ENCODE measurements at places on chromosomes 7 and 10. TPM values are rescaled to one million over a fixed set of nuclear protein-coding genes. Genes with fewer than 3 reads are reported as not detected.
A peak's percentile ranks its signal among the peaks of the same experiment; 100 is the strongest.

- DNase-seq: no peak
Observed at GRCh38 chr10:112532189-112532588, 85.2 kb downstream of the VTI1A start.

DNA sequence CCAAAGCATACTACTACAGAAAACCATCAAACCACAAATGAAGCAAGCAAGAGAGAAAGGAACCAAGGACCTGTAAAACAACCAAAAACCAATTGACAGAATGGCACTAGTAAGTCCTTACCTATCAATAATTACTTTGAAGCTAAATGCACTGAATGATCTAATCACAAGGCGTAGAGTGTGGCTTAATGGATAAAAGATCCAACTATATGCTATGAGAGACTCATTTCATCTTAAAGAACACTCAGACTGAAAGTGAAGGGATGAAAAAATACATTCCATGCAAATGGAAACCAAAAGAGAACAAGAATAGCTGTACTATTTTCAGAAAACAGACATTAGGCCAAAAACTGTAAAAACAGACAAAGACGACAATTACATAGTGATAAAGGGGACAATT, 70.7 kb downstream of the CRPPA start:
- DNase-seq: no peak

DNA sequence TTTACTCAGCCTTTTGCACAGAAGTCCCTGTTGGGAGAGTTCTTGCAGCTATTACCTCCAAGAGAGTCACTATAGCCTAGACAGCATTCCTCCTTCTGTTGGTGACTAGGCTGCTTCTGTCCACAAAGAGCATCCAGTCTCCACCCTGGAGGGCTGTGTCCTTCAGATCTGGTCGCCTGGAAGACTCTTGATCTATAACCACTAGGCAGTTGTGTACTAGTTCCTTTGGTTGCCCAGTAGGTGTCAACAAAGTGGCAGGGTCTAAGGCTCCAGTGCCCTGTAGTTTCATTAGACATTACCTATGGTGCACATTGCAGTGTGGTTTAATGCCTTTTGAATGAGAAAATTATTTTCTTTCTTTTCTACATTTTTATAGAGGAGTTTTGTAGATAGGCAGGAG, 11.3 kb upstream of the AKR1C2 start:
- peak; percentile 38 for DNase-seq

LDB3 gene
- 0.73 TPM for total RNA-seq

PALD1 gene
- total RNA-seq: 5.2 TPM

ADARB2 gene
- not detected for total RNA-seq
